ENCODE measurements at places on chromosomes 6 and 20. TPM values are rescaled to one million over a fixed set of nuclear protein-coding genes. Genes with fewer than 3 reads are reported as not detected.

DNA sequence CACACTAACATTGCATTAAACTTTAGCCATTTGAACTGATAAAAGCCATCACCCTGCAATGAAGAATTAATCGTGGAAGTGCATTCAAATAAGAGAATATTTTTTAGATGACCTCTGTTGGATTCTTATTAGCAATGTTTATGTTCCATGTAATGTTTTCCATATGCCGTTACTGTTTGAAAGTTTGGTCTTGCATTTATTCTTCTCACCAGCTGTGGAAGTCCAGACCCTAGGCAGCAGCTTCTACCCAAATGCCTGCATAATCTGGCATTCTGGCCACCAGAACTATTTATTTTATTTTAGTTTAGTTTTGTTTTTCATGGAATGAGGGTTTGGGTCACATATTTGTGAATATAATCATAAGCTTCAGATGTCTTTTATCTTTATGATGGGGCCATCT, 140.4 kb downstream of the SAMD5 start:
- DNase-seq, result no peak

GRCh38 chr20:61205769-61206168, 46.3 kb upstream of the CDH4 start:
- DNase-seq, result no peak

- DNase-seq, result no peak
Measured at GRCh38 chr6:150732765-150733539, 132.6 kb upstream of the MTHFD1L start.

- DNase-seq, result no peak
Measured at GRCh38 chr20:32494483-32495216, 90.5 kb downstream of the NOL4L start.

GRCh38 chr6:160477901-160478300, 129.7 kb downstream of the SLC22A3 start:
- DNase-seq, result no peak

- no peak for DNase-seq
Measured at GRCh38 chr6:121522771-121523386, 87.4 kb downstream of the GJA1 start.

DNA sequence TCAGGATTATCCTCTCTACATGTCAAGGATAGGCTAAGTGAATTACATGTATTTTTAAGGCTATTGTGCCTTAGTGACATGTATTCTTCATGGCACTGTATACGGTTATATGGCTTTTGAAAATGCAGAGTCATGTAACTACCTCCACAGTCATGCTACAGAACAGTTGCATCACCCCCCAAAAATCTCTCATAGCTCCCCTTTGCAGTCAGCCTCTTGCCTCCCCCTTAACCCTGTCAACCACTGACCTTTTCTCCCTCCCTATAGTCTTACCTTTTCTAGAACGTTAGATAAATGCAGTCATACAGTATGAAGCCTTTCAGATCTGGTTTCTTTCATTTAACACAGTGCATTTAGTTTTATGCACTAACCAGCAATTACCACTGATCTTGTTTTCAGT, 10.3 kb upstream of the RNF24 start:
- no peak for DNase-seq

GRCh38 chr6:562052-562676, 94.7 kb downstream of the HUS1B start:
- no peak for DNase-seq

GRCh38 chr6:25156123-25156522, 123.1 kb upstream of the CARMIL1 start:
- DNase-seq, result no peak

- peak; percentile 14 for DNase-seq
Measured at GRCh38 chr6:45737331-45738056, 278.2 kb downstream of the CLIC5 start.

DNA sequence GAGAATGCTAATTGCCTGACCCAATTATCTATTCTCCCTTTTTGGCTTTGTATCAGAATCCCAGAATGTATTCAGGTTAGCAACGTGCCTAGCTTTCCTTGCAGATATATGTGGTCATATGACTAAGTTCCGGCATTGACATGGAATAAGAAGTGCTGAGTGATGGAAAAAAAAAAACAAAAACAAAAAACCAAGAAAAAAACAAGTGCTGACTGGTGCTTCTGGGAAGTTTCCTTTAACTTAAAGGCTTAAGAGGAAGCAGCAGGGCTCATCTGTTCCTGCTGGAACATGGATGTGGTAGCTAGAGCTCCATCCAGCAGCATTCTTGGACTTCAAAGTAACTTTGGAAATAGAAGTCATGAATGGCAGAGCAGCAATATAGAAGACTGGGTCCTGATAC, 10.4 kb upstream of the RPF2 start:
- DNase-seq, result no peak

- no peak for DNase-seq
Measured at GRCh38 chr6:154410619-154411072, 54.0 kb upstream of the IPCEF1 start.

GRCh38 chr6:27205375-27206278, 41.9 kb upstream of the PRSS16 start:
- no peak for DNase-seq

DNA sequence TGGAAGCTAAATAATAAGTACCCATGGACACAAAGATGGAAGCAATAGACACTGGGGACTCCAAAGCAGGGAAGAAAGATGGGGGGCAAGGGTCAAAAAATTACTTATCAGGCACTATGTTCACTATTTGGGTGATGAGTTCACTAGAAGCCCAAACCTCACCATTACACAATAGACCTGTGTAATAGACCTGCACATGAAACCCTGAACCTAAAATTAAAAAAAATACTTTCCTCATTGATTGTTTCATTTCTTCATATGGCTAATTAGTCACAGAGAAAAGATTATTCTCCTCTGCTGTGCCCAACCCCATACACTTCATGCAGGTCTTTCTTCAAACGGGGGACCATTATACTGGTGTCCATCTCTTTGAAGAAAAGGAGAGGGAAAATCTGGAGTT, 213.0 kb upstream of the DTNBP1 start:
- no peak for DNase-seq

DNA sequence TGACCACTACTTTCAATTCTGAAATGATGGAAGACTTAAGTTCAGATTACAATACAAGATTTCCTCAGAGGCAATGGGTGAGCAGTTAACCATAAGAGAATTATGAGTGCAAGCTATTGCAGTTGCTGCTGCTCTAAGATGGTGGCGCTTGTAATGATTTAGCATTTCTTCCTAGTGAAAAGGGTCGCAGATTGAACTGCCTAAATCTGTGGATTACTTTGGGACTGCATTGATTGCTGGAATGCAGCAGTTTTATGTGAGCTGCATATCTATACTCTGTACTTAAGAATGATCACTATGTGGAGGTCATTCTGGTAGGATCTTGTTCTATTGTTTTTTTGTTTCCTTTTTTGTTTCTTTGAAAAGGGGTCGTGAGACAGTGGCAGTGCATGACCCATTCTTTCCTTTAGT, 5.3 kb downstream of the SCAF8 start:
- DNase-seq, result no peak

Gene MPIG6B
- total RNA-seq, result not detected

Gene FLRT3
- total RNA-seq, result not detected

Gene RBM24
- not detected for total RNA-seq

Gene SLC22A16
- total RNA-seq, result not detected

Gene PPARD
- total RNA-seq, result 18.8 TPM

Gene ETV7
- 0.88 TPM for total RNA-seq

Gene CD24
- 0.65 TPM for total RNA-seq

Gene C6orf58
- 0.16 TPM for total RNA-seq

Gene DZANK1
- 1.1 TPM for total RNA-seq

Gene CTAGE9
- total RNA-seq, result not detected

Gene DYNLT2
- total RNA-seq, result 2.2 TPM

Gene SRSF12
- total RNA-seq, result 0.10 TPM

Gene SLC24A3
- not detected for total RNA-seq
